ENCODE measurements at places on chromosomes 3 and 15.

GRCh38 chr15:73326157-73326556 is 42.6 kb downstream of the HCN4 start:
- DNase-seq: no peak

- DNase-seq: no peak
These were observed 695.9 kb downstream of the OTOL1 start for GRCh38 chr3:162192340-162193029.

DNA sequence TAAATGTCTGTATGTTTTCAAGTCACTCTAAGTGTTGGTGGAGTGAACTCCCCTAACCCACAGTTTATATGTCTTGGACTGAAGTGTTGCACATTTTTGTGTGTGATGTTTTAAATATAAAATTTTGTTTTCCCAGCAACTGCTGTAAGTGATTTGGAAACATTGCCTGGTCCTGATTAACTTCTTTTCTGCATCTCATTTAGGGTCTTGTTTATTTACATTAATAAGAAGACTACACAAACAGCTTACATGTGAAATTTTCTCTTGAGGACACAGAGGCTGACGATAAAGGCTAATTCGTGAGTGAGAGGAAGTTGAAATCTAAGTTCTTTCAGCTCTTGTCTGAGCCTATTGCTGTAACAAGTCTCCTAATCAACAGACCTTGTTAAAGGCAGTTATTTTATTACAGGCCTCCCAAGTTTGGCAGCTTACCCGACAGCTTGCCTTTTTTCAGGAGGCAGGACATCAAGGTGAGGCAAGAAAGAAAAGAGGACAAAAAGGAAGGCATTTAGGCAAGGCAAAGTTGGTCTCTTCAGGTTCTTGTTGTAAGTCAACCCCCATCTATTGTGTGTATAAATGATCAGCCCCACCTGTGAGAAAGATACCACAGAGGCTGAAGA is 177.7 kb upstream of the NR2E3 start:
- no peak for DNase-seq

GRCh38 chr15:98547741-98548138 is 100.6 kb upstream of the IGF1R start:
- DNase-seq: no peak

GRCh38 chr3:73364517-73364916 is 260.2 kb downstream of the PDZRN3 start:
- no peak for DNase-seq

DNA sequence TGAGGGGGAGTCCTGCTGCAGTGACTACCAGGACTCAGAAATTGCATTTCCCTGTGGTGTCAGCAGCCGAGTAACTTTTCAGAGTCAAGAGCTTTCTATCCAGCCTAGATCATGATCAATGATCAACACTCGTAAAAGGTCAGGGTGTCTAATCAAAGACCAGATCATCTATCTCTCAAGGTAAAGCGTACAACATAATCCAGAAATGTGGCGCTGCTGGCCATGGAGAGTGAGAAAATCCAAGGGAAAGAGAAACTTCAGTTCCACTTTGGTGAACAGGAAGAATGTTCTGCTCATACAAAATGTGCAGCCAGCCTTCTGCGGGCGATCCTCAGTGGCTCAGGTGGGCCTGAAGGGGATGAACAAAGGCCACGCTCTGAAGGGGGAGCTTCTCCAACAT is 1005.8 kb upstream of the NR2F2 start:
- no peak for DNase-seq

- no peak for DNase-seq
These were observed 60.3 kb downstream of the BDH1 start for GRCh38 chr3:197495499-197495898.

DNA sequence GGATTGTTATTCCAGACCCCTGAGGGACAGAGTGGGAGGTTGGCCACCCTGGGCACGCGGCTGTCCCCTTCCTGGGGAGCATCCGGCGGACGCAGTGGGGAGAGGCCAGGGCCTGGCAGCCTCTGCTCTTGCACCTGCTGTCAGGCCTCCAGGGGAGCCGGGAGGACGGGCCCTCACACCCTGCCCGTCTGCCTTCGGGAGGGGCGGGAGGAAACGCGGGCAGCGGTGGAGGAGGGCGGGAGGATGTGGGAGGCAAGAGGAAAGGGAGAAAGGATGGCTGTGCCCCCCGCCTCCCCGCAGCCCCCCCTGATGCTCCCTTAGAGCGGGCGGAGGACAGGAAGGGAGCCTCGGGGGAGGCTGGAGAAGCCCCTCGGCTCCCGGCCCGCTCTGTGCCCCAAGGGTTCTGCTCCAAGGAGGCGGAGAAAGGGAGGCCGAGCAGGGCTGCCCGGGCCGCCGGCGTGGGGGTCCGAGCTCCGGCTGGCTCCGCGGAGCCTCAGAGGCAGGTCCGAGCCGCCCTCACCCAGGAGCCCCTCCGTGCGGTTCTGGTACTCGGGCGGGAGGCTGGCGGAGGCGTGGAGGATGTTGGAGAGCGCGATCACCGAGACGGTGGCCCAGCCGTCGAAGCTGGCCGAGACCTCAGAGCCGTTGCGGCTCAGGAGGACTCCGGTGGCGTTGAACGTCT is 40.9 kb downstream of the MUC20 start:
- DNase-seq: no peak

- no peak for DNase-seq
These were observed 51.9 kb upstream of the FLNB start for GRCh38 chr3:57956119-57956832.

GRCh38 chr3:141050576-141051442 is at the start of gene SPSB4:
TSS of gene SPSB4 (plus strand) at chr3:141051347. CDS start at chr3:141066105, 14,758 bp downstream.
- DNase-seq: no peak

DNA sequence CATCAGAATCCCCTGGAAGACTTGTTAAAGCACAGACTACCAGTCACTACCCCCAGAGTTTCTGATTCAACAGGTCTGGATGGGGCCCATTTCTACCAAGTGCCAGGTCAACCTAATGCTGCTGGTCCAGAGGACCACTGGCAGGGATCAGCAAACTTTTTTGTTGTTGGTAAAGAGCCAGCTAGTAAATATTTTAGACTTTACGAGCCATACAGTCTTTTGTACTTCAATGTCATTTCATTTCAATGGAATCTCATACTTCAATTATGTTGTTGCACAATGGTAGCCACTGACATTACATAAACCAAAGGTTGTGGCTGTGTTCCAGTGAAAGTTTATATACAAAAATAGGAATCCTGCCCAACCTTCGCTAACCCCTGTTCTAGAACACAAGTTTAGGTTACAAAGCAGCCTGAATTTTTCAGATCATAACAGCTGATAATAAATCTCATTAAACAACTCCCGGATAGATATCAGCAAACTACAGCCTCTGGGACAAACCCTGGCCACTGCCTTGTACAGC is 28.7 kb downstream of the ULK4 start:
- no peak for DNase-seq

GRCh38 chr3:53800041-53800906 is 45.9 kb downstream of the CHDH start:
- no peak for DNase-seq

GRCh38 chr15:80159811-80160569 is 7.2 kb downstream of the FAH start:
- no peak for DNase-seq

DNA sequence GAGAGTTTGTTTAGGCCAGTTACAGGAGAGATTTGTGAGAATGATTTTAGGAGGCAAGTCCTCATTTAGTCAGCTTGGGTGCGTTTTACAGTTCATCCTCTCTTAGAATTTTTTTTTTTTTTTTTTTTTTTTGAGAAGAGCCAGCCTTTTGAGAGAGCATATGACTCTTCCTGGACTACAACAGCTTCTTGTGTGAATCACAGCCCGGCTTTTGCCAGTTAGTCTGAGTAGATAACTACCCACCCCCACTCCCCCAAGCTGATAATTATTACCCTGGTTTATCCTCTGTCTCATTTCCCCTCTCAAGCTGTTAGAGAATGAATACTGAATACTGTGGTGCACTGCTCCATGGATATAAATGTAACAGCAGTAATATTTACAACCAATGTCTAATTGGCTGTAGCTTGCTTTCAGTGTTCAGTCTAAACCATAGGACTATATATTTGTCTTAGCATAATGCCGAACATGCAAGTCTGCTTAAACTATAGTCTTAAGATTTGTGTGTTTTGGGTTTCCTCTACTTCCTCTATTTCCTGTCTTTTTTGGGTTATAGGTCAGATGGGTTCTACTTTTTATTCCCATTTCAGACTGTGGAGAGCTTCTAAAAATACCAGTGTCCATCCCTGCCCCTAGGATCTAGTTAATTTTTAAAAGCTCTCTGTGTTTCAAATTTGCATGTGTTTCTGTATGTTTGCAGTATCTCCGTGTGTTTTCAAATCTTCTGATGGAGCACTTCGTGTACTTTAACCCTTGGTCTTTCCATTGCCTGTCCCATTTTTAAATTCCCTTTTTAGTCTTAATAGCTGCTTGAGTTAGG is 8.0 kb downstream of the CHD2 start:
- no peak for DNase-seq

GRCh38 chr3:52352566-52352965 is 36.4 kb downstream of the DNAH1 start:
- DNase-seq: no peak

DNA sequence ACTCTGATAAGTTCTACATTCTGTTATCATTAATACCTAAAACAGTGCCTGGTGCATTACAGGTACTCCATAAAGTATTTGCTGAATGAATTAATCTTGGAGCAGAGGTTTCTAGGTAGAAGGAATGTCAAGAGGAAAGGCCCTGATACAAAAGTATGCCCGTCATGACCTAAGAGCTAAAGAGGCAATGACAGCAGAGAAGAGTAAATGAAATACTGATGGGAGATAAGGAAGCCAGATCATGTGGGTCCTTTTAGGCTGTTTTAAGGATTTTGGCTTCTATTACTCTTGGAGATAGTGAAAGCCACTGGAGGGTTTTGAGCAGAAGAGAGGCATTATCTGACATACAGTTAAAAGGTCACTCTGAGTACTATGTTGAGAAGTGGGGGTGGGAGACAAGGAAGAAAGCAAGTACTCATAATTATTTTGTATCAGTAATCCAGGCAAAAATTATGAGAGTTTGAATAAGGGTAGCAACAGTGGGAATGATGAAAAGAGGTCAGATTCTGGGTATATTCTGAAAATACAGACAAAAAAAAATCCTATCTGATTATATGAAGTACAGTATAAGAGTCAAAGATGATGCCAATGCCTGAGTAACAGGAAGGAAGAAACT is 48.3 kb downstream of the DENND4A start:
- no peak for DNase-seq

GRCh38 chr15:58501636-58502188 is 69.9 kb downstream of the LIPC start:
- no peak for DNase-seq

- no peak for DNase-seq
These were observed 104.8 kb upstream of the WNT5A start for GRCh38 chr3:55591888-55592287.

GRCh38 chr15:71392861-71393283 is 277.6 kb downstream of the THSD4 start:
- DNase-seq: no peak

- no peak for DNase-seq
These were observed 51.6 kb downstream of the TRPM1 start for GRCh38 chr15:31049682-31050615.

- DNase-seq: no peak
These were observed 384.3 kb downstream of the CACNA2D3 start for GRCh38 chr3:54506603-54507002.

DNA sequence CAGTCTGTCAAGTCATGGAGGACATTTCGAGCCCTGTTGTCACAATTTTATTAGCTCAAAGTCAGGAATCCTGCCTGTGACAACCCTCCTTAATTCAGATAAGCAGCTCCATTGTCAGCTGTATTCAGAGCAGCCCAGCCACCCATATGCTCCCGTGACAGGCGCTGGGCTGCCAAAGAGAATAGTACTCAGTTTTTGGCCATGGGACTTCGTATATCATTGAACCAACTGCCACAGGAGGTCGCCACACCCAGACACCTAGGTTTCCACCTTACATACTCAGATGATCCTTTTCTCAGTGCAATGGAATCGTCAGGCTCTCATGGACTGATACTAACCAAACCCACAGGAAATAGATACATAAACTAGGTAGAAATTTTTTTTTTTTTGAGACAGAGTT is 100.2 kb downstream of the C3orf70 start:
- no peak for DNase-seq

- DNase-seq: no peak
These were observed 61.0 kb upstream of the SEC61A1 start for GRCh38 chr3:127991251-127991650.

GRCh38 chr3:144273601-144274000 is 302.0 kb downstream of the DIPK2A start:
- no peak for DNase-seq

DNA sequence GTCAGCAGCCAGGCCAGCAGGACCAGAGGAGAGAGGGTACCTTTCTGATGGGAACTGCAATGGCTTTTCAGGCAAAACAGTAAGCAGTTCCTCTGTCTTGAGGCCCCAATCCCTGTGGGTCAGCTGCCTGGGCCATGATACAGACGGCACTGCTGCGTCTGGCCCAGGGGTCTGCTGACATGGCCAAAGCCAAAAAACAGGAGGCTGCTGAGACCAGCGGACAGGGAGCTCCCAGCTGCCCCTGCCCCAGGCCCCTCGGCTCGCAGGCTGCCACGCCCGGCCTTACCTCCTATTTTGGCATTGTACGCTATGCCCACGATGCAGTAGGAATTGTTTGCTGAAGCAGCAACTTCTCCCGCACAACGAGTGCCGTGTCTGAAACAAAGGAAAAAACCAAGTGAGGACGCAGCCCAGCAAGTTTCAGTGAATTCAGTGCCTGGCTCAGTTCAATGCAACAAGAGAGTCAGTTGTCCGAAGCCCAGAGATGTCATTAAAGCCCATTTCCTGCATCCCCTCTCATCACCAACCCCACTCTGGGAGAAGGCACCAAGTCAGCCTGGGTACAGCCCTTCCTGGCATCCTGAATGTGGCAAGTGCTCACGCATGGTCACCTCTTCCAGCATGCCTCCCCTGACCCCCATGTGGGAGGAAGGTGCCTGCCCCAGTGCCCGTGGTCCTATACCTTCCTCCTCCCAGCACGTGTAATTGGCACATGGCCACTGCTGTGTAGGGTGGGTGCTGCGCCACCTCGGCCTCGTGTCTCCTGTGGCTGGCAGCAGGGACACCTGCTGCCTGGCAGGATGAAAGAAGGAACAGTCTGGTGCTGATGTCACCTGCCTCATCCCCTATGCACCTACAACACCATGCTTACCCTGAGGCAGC is 61.7 kb downstream of the PCSK6 start:
- DNase-seq: no peak

- DNase-seq: no peak
These were observed 119.2 kb downstream of the CORO2B start for GRCh38 chr15:68697711-68698690.

GRCh38 chr15:76189106-76189505 is 122.2 kb downstream of the ETFA start:
- DNase-seq: no peak

- DNase-seq: no peak
These were observed 42.3 kb upstream of the XIRP1 start for GRCh38 chr3:39234651-39235050.

- DNase-seq: no peak
These were observed 2.4 kb downstream of the SLC38A3 start for GRCh38 chr3:50207359-50208042.

- DNase-seq: no peak
These were observed 12.6 kb downstream of the CEP152 start for GRCh38 chr15:48798319-48798718.

GRCh38 chr3:166243511-166243910 is 406.3 kb upstream of the BCHE start:
- no peak for DNase-seq

Measured in stimulated activated CD4-positive, alpha-beta T cell treated with anti-CD3 and anti-CD28 coated beads, Interleukin-1b, Interleukin-23, amount 100 ng/mL, for 4 hours (primary cell).